ENCODE measurements at places on chromosomes 2 and 18.

GRCh38 chr2:64678771-64679590 is 25.3 kb upstream of the SERTAD2 start:
- DNase-seq, result no peak

GRCh38 chr2:54726940-54727339 is 3.5 kb downstream of the EML6 start:
- DNase-seq, result no peak

DNA sequence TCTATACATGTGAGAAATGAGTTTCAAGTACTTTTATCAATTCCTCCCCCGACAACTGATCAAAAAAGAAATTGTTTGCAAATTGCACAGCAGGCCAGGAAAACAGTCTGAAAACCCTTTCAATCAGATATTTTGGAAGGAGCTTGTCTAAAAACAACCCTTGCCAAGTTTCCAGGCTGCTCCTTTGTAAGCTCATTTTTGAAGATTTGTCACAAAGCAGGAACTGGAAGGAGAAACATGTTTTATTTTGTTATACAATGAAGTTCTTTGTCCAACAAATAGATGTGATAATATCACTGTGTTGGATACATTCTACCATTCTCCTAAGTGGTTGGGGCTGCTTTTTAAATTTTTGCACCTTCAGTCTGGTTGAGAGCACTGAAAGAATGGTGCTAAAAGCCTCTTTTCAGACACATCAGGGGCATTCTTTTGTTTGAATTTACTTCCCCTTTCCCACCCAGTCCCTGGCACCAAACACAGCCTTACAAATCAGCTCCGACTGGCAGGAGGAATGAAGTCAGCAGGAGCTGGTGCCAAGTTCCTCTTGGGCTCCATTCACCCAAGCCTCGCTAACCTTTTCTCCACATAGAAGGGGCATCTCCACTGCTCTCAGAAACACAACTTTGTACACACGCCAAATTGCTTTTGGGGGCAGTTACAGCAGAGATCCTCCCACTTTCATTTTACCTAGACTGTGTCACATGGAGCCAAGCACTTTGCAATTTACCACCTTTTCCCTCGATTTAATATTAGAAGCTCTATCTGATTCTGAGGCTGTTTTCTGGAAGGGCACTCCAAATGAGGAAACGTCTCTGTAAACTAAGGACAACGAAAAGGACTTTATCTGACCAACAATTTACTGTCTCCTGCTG is 88.0 kb downstream of the C1D start:
- DNase-seq, result no peak

GRCh38 chr2:99066075-99066958 is 75.2 kb upstream of the C2orf15 start:
- no peak for DNase-seq

GRCh38 chr2:48364100-48364499 is 165.9 kb upstream of the STON1 start:
- DNase-seq, result no peak

- DNase-seq, result no peak
These were observed 31.0 kb upstream of the KCNF1 start for GRCh38 chr2:10880586-10881321.

DNA sequence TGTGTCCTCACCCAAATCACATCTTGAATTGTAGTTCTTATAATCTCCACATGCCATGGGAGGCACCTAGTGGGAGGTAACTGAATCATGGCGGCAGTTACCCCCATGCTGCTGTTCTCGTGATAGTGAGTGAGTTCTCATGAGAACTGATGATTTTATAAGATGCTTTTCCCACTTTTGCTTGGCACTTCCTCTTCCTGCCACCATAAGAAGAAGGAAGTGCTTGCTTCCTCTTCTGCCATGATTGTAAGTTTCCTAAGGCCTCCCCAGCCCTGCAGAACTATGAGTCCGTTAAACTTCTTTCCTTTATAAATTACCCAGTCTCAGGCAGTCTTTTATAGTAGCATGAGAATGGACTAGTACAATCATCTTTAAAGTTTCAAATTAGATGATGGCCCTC is 902.4 kb upstream of the PIK3C3 start:
- DNase-seq, result no peak

DNA sequence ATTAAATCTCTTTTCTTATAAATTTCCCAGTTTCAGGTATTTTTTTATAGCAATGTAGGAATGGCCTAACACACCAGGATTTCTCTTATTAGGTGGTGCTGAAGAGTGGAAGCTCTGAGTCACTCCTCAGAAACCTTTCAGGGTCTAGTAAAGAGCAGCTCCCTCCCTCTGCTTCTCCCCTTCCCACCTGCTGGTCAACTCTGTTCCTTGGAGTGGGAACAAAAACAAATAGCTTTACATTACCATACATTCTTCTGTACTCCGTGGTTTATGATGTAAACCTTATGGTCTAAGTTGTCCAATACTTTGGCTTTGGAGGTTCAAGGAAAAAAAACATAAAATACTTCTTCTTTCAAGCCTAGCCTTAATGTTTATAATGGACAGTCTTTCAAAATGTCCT is 2.7 kb upstream of the IL1R1 start:
- no peak for DNase-seq

DNA sequence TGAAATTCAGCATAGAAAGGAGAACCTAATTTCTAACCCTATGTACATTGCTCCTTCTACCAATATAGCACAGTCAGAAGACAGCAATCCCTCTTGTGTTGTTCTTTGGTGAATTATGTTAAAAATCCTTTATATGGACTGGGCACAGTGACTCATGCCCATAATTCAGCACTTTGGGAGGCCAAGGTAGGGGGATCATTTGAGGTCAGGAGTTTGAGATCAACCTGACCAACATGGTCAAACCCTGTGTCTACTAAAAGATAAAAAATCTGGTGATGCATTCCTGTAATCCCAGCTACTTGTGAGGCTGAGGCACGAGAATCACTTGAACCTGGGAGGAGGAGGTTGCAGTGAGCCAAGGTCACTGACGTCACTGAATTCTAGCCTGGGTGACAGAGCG is 195.6 kb downstream of the TMX3 start:
- no peak for DNase-seq

GRCh38 chr2:133968446-133968845 is 285.4 kb upstream of the MGAT5 start:
- DNase-seq, result no peak

DNA sequence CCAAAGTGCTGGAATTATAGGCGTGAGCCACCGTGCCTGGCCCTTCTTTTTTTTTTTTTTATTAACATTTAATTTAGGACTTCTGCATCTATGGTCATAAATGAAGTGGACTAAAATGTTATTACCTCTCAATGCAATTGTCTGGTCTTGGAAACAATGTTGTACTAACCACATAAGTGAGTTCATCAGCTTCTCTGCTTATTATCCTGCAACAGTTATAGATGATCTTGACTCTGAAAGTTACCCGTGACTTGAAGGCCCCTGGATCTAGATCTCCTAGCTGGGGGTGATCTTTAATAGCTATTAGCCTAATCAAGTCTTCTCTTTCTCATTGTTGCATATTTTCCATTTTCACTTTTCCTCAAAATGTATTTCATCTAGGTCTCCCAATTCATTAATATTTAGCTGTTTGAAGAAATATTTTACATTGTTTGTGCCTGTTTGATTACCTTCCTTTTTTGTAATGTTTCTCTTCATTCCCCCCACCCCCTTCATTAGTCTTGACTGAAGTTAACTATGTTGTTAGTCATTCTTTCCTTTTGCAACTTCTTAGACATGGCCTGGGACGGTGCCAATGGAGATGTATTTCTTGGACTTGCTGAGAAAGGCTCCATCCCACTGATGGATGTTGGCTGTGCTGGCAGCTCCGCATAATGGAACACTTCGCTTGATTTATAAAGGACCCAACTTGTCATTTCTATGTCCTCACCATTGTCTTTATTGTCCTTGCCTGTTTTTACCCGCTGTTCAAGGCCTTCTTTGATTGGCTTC is 141.6 kb upstream of the RIOK3 start:
- DNase-seq, result no peak

DNA sequence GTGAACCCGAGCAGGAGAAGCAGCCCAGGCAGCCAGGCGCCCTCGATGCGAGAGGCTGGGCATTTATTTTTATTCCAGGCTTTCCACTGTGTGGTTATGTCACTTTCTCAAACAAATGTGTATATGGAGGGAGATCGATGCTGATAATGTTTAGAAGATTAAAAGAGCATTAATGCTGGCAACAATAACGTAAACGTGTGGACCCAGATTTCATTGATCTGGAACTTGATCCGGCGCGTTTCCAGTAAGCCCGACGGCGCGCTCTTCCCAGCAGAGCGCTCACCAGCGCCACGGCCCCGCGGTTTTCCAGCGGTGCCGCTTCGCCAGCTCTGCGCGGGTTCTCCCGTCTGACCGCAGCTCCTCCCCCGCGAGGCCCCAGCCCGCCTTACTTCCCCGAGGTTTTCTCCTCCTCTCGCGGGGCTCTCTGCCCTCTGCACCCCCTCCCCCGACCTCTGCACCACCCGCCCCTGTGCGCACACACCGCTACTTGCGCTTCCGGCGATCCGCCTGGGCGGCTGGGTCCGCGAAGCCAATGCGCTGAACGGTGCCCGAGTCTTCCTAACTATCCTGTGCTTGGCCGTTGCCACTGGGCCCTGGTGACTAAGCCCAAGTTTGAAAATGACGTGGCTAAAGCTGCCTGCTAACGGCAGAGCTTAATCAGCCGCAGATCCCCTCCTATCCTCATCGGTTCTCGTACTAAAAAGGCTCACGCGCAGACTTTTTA is 6.1 kb downstream of the ONECUT2 start:
- no peak for DNase-seq

DNA sequence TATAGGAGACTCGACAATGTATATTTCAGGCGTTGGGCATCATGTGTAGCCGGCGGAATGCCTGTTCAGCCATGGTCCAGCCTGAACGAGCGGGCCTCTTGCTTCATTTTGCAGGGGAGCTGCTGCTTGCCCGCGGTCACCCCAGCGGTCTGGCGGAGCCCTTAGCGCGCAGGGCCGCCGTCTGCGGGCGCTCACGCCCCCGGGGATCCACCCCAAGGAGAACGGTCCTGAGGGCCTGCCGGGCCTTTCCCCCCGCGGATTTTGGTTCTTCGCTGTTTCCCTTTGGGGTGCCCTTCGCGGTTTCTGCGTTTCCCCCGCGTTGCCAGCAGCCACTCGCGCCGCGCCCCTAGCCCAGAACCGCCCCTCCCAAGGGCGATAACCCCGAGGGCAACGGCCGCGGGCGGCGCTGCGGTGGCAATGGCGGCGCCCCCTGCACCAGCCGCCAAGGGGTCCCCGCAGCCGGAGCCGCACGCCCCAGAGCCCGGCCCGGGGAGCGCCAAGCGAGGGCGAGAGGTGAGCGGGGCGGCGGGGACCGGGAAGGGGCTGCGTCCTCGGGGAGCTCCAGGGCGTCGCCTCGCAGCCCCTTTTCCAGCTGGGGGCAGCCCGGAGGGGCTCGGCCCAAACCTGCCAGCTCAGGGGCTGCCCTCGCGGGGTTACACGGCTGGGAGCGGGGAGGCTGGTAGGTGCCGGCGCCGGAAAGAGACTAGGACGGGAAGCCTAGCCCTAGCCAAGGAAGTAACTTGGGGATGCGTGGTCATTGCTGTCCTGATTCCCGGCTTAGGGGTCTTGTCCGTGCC is at the start of gene MFSD2B:
TSS of gene MFSD2B (plus strand) at position 406 of the 797 bp plus-strand sequence. CDS start at position 418, 12 bp downstream.
- DNase-seq, result no peak

GRCh38 chr2:112004253-112004645 is 50.8 kb upstream of the TMEM87B start:
- DNase-seq, result no peak

- DNase-seq, result no peak
These were observed 44.8 kb downstream of the CAB39 start for GRCh38 chr2:230757476-230757875.

GRCh38 chr2:241882091-241882625 is 12.6 kb downstream of the RTP5 start:
- peak; percentile 34 for DNase-seq

DNA sequence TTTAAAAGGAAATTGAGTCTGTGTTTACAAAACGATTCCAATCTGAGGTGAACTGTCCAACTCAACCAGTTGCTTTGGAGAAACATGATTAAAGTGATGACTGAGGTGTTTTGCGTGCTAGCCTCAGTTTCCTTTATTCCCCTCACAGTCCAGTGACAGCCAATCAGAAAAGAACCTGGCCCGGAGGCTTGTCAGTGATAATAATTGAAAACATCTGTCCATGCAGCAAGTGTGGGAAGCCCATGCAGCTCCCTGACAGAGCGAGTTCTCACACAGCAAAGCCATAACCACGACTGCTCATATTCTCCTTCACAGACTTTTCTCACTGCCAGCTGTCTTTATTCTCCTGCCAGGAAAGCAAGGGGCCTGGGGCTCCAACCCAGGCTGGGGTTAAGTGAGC is 613.4 kb downstream of the ARHGAP15 start:
- no peak for DNase-seq

DNA sequence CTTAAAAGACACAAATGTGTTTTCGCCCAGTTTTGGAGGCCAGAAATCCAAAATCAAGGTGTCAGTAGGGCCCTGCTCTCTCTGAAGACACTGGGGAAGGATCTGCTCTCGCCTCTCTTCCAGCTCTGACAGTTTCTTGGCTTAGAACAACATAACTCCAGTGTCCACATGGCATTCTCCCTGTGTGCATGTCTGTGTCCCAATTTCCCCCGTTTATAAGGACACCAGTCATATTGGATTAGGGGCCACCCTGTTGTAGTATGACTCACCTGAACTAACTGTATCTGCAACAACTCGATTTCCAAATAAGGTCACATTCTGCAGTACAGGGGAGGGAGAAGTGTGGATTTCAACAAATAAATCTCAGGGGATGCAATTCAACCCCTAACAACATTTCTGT is 263.2 kb downstream of the SS18 start:
- no peak for DNase-seq

DNA sequence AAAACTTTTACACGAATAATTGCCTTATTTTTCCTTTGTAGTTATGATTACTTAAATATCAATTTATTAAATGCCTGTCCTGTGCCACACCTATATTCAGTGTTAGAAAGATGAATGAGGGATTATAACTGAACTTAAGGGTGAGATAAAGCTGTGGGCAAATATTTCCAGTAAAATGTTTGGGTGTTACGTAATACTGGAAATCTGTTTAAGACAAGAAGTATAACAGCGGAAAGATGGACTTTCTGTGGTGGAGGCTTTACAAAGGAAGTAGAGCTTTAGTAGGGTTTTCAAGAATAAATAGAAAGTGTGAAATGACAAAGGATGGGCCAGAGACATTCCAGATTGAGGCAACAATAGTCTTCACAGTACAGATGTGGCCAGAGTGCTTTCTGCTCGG is 927.0 kb downstream of the DPP10 start:
- DNase-seq, result no peak

- no peak for DNase-seq
These were observed 18.9 kb downstream of the TRPM8 start for GRCh38 chr2:233936089-233936488.

DNA sequence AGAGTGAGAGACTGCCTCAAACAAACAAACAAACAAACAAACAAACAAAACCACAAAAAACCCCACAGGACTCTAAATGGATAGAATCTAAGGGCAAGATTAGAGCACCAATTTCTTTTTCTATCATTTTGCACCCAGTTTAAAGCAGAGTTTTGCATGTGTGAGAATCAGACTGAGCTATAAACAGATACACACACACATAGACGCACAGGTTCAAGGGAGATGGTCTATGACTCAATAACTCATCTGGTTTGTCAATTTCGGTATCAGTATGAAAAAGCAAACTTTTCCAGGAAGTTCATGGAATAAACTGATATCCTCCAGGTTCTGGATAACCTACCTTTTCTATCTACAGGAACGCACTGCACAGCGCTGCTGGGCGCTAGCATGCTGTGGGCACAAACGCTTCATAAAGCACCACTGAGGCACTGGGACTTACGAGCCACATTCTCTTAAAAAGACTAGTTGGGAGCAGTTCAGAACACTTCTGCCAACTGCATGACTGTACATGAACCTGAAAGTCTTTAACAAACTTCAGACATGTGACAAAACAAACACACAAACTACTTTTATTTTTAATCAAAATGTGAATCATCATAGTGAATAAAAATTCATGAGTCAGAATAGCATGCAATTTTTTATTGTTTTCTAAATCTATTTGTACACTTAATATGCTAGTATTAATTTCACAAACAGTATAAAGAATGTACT is 46.6 kb downstream of the ID2 start:
- DNase-seq, result no peak

Data from stimulated activated CD8-positive, alpha-beta memory T cell treated with anti-CD3 and anti-CD28 coated beads, Interleukin-2, amount 100 ng/mL, for 1 hour (primary cell).